ENCODE measurements at places on chromosomes 16 and 17.
A peak's percentile ranks its signal among the peaks of the same experiment; 100 is the strongest.

DNA sequence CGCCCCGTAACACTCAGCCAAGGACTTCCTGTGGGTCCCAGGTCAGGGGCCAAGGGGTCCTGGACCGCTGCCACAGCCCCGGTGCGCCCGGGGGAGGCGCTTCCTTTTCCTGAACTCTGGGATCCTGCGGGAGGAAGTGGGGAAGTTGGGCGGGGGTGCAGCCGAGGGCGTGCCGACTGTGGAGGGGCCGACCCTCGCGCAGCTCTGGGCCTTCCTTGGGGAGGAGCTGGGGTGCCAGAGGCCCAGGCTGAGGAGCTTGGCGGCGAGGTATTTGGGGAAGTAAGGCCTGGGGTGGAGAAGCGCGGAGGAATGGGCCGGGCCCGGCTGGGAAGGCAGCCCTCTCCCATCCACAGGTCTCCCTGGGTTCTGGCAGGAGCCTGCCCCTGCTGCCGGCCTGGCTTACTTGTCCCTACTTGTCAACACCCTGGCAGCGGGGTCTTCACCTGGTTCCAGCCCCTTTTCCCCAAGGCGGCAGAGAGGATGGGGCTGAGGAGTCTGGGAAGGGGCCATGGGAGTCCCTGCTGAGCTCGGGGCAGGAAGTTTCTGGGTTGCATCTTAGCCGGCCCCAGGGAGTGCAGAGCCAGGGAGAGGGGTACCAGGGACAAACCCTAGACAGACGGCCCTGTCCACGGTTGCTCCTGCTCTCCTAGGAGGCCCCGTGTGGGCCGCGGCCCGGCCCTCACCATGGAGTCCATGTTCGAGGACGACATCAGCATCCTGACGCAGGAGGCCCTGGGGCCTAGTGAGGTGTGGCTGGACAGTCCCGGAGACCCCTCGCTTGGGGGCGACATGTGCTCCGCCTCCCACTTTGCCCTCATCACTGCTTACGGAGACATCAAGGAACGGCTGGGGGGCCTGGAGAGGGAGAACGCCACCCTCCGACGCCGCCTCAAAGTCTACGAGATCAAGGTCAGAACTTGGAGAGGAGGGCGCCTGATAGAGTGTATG, 1.7 kb downstream of the TBKBP1 start:
- no peak for DNase-seq

- DNase-seq: no peak
These were observed 20.5 kb downstream of the MGAT5B start for GRCh38 chr17:76888661-76889060.

GRCh38 chr17:76005263-76006149, 4.9 kb downstream of the CDK3 start:
- peak; percentile 95 for DNase-seq

DNA sequence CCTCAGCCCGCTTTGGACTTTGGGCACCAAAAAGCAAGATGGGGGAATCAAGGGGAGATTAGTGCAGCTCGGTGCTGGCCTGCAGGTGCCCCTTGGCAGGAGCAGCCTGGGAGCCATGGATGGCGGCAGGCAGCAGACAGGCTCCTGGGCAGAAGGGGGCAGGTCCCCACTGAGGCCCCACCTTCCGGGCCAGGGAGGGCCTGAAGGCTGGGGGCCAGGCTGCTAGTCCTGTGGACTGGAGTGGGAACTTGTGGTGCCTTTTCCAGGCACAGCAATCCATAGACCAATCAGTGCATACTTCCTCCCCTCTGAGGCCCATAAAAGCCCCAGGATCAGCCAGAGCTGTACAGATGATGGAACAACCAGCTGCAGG, 64.0 kb downstream of the USP32 start:
- DNase-seq: no peak

- DNase-seq: no peak
These were observed 1.5 kb downstream of the ESRP2 start for GRCh38 chr16:68234188-68235107.

DNA sequence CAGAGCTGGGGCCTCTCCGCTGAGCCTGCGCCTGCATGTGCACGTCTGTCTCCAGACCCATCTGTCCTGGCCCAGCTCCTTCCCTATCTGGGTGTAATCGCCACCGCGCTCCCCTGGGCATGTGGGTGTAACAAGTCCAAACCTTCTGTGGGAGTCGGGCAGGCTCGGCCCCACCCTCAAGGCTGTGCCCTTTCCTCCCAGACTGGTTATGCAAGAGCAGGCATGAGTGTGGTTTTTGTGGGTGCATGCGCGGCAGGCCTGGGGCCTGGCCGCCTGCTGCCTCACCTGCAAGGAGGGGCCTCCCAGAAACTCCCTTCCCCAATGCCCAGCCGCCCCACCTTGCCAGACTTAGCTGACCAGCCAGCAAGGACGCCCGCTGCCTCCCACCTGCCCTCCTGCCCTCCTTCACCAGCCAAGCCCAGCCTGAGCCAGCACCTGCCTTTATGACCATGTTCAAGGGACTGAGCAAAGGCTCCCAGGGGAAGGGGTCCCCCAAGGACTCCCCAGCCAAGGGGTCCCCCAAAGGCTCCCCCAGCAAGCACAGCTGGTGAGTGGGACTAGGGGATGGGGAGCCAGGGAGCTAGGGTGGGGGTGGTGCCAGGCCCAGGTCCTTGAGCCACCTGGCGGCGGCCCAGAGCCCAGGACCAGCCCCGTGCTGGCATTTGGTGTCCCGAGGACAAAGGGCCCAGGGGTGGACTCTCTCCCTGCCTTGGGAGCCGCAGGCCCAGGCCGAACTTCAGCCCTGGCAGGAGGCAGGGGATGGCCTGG, at the start of gene EVPLL:
Gene EVPLL (plus strand): TSS at position 342 of the 768 bp plus-strand sequence. CDS start 3,160 bp downstream, outside the sequence.
- peak; percentile 13 for DNase-seq

DNA sequence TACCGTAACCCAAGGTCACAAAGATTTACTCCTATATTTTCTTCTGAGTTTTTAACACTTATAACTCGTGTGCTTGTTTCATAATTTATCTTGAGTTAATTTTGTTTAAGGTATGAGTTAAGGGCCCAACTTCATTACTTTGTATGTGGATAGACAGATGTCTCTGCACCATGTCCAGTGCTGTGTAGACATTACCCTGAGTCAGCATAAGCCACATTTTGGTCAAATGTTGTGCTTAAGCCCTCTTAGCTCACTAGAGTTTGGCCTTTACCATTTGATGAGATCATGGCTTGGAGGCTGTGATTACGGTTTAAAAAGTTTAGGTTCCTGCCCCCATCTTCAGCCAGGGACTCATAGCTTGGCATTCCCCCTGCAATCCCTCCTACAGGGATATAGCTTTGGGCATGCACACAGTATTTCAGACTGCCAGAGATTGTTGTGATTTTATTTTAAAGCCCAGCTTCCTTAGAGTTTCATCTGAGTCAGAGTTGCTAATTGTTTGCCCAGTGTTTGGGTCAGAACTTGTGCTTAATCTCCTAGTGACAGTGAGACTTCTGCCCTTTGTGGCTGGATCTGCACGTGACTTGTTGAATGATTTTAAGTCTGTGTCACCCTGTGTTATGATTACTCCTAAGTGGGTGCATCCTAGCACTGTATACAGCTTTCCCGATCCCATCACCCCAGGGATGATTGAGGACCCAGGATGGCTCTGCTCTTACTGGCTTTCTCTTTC, 393.1 kb downstream of the CNTNAP4 start:
- no peak for DNase-seq

- peak; percentile 38 for DNase-seq
These were observed 12.2 kb downstream of the PMFBP1 start for GRCh38 chr16:72159801-72160200.

GRCh38 chr16:56109205-56109604, 82.1 kb upstream of the GNAO1 start:
- no peak for DNase-seq

GRCh38 chr17:16974569-16975276, 2.8 kb upstream of the TNFRSF13B start:
- DNase-seq: no peak

- DNase-seq: no peak
These were observed 407.6 kb downstream of the TMEM114 start for GRCh38 chr16:8182761-8183160.

GRCh38 chr16:78584213-78584860, 484.9 kb downstream of the WWOX start:
- no peak for DNase-seq

- DNase-seq: no peak
These were observed 252.1 kb downstream of the PHKB start for GRCh38 chr16:47713225-47713595.

DNA sequence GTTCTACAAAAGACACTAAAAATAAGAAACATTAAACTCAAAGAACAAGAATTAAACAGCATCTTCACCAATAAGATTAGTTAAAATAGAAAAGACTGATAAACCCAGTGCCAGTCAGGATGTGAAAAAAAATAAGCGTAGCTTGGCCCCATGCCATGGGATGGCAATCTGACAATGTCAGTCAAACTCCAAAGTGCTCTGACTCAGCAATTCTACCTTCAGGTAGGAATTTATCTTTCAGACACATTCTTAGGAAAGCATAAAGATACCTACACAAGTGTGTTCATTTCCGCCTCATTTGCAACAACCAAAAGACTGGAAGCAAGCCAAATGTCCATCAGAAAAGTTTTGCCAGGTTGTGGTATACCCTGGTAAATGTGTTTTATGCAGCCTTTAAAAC, 9.1 kb upstream of the MPO start:
- no peak for DNase-seq

- DNase-seq: no peak
These were observed 21.9 kb downstream of the KCNJ2 start for GRCh38 chr17:70190959-70191805.

- no peak for DNase-seq
These were observed 37.4 kb downstream of the USP22 start for GRCh38 chr17:21005367-21005766.

DNA sequence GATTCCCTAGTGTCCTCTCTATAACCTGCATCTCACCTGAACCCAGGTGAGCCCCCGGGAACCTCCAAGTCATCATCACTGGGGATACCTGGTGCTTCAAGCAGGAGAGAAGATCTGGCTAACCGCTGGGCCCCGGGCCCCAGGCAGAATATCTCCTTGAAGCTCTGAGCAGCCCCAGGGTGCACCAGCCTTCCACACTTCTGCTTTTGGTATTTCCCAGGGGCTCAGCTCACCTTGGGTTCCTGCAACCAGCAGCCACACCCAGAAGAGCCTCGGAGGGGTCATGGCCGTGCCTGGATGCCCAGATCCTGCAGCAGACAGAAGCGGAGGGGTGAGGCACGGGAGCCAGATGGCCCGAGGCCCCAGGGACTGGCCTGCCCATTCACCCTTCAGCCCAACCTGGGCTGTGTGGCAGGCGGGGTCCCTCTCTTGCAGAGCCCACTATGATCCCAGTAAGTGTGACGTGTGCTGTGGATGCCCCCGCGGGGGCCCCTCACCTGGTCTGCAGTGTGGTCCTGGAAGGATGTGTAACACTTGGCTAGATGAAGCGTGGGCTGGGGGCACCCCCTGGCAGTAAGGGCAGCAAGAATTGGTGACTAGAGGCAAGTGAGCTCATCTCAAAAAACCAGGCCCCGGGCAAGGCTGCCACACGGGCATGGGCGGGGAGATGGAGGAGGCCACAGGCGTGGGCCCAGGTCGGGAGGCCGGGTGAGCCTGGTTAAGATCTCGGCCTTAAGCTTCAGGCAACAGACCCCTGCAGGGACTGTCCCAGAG, 2.6 kb downstream of the LGALS3BP start:
- DNase-seq: no peak

- DNase-seq: no peak
These were observed 20.4 kb downstream of the NFE2L1 start for GRCh38 chr17:48068491-48068961.

DNA sequence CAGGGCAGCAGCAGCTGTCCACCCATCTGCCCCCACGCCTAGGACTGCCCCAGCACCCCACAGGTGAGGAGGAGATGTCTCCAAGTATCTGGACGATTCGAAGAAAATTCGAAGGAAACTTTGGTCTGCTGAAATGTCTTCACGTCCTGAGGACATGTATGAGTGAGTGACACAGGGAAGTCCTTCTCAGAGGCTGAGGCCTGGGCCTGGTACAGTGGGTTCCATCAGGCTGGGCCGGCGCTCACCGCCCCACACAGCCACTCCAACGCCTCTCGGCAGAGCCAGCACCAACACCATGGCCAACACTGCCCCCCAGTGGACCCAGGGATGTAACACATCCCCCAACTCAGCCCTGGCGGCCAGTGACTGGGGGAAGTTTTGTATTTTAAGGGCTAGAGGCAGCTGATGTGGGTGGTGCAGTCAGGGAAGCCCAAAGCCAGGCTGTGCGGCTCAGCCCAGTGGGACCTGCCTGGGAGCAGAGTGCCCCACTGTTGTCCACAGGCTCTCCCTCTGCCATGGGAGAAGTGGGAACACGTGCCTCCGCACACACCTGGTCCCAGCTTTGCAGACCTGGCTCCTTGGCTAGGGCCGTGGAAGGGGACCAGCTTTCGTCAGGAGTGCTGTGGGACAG, 55.8 kb upstream of the FASN start:
- peak; percentile 41 for DNase-seq

DNA sequence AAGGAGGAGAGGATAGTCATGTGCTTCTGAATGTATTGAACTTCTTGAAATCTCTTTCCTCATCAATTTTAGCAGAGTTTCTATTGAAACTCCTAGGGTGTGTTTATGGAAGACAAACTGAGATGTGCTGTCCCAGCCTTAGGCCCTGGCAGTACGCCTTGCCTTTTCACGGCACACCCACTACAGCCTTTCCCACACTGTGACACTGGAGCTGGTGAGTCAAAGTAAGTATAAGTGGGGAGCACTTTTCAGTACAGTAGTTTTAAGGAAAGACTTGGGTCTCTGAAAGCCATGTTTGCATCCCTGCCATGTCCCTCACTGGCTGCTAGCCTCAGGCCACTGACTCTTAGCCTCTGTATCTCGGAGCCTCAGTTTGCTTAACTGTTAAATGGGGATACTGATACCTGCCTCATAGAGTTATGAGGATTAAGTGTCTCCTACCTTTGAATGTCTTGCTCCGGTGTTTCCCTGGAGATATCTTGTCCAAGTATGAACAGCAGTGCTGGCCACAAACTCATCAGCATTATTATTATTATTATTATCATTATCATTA, 144.7 kb upstream of the CRHR1 start:
- no peak for DNase-seq

GRCh38 chr17:1555651-1556471, 6.7 kb downstream of the PITPNA start:
- DNase-seq: no peak

DNA sequence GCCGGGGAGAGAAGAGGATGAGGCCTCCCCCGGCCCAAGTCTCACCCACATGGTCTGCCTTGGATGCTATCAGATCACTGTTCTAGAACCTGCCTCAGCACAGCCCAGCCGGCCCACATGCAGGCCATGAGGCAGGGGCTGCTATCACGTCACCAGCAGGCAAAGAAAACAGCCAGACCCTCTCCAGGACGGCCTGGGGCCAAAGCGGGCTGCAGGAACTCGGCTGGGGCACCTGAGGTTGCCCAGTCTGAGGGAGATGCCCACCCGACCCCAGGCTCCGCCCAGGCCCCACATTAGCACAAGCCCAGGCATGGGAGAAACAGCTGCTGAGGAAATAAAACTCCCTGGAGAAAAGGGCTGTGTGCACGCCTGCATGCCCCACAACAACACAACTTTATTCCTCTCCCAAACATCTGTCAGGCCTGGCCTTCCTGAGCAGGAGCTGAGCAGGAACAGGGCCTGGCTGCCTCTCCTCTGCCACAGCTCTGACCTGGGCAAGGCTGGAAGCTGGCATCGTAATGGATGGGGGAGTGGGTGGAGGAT, 6.7 kb upstream of the SMIM5 start:
- DNase-seq: peak; percentile 69

GRCh38 chr17:63433746-63434591, 12.1 kb downstream of the CYB561 start:
- DNase-seq: no peak

GRCh38 chr17:35942588-35943186, 826 bp downstream of the LYZL6 start:
- DNase-seq: no peak

Data from NCI-H1694 treated with DMSO at 0.1 percent for 48 hours (cell line).